ENCODE measurements at places on chromosomes 7 and 10. TPM values are rescaled to one million over a fixed set of nuclear protein-coding genes. Genes with fewer than 3 reads are reported as not detected.

The VPS37D gene
- polyA plus RNA-seq, result 15.4 TPM

The FEZF1 gene
- not detected for polyA plus RNA-seq

The TWIST1 gene
- 5.3 TPM for polyA plus RNA-seq

The SMKR1 gene
- 3.5 TPM for polyA plus RNA-seq

The AGR2 gene
- 61.1 TPM for polyA plus RNA-seq

The ENTPD1 gene
- 19.7 TPM for polyA plus RNA-seq

The CFAP43 gene
- polyA plus RNA-seq, result 29.6 TPM

The RSPH10B2 gene
- 1.5 TPM for polyA plus RNA-seq

The AKR1C4 gene
- not detected for polyA plus RNA-seq

The ACADSB gene
- 30.5 TPM for polyA plus RNA-seq

The EZH2 gene
- polyA plus RNA-seq, result 39.0 TPM

The COL13A1 gene
- polyA plus RNA-seq, result 29.6 TPM

The UNC5B gene
- 50.2 TPM for polyA plus RNA-seq

The OR9A2 gene
- polyA plus RNA-seq, result not detected

The CNTNAP2 gene
- polyA plus RNA-seq, result 15.2 TPM

The CYP3A4 gene
- 0.20 TPM for polyA plus RNA-seq

The CHAT gene
- polyA plus RNA-seq, result not detected

The A1CF gene
- 5.3 TPM for polyA plus RNA-seq

The LLCFC1 gene
- 0.40 TPM for polyA plus RNA-seq

The SPDYE16 gene
- 1.7 TPM for polyA plus RNA-seq

The EPC1 gene
- polyA plus RNA-seq, result 63.9 TPM

The GSAP gene
- 14.5 TPM for polyA plus RNA-seq

The GIMAP4 gene
- 24.8 TPM for polyA plus RNA-seq

The LRRD1 gene
- 0.68 TPM for polyA plus RNA-seq

The NOD1 gene
- 7.3 TPM for polyA plus RNA-seq

The FERD3L gene
- polyA plus RNA-seq, result not detected

The VSTM4 gene
- polyA plus RNA-seq, result 12.6 TPM

The KAZALD1 gene
- 13.6 TPM for polyA plus RNA-seq

The ABCC2 gene
- 9.2 TPM for polyA plus RNA-seq

The GLCCI1 gene
- polyA plus RNA-seq, result 32.8 TPM

The HOXA11 gene
- 37.7 TPM for polyA plus RNA-seq

The CC2D2B gene
- 1.6 TPM for polyA plus RNA-seq

The TMEM213 gene
- polyA plus RNA-seq, result 52.0 TPM
